ENCODE measurements at places on chromosomes 2 and 18.

- no peak for DNase-seq
Observed at GRCh38 chr18:71116535-71116934, 827.7 kb downstream of the SOCS6 start.

DNA sequence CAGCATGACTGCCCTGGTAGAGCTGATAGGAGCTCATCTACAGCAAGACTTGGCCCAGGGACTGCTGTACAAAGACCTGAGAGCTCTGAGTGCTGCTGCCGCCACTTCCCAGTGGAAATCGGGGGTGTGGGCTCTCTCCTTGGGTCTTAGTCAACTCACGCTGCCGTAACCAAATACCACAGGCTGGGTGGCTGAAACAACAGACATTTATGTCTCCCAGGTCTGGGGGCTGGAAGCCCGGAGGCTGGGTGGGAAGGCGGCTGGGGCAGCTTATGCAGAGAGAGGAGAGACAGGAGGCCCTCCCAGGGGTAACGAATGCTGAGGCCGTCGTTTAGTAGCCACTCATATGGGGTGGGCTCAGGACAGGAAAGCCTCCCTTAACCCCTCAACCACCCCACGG is 15.4 kb upstream of the MAL start:
- no peak for DNase-seq

GRCh38 chr2:229401171-229401865 is 130.2 kb upstream of the PID1 start:
- DNase-seq, result no peak

DNA sequence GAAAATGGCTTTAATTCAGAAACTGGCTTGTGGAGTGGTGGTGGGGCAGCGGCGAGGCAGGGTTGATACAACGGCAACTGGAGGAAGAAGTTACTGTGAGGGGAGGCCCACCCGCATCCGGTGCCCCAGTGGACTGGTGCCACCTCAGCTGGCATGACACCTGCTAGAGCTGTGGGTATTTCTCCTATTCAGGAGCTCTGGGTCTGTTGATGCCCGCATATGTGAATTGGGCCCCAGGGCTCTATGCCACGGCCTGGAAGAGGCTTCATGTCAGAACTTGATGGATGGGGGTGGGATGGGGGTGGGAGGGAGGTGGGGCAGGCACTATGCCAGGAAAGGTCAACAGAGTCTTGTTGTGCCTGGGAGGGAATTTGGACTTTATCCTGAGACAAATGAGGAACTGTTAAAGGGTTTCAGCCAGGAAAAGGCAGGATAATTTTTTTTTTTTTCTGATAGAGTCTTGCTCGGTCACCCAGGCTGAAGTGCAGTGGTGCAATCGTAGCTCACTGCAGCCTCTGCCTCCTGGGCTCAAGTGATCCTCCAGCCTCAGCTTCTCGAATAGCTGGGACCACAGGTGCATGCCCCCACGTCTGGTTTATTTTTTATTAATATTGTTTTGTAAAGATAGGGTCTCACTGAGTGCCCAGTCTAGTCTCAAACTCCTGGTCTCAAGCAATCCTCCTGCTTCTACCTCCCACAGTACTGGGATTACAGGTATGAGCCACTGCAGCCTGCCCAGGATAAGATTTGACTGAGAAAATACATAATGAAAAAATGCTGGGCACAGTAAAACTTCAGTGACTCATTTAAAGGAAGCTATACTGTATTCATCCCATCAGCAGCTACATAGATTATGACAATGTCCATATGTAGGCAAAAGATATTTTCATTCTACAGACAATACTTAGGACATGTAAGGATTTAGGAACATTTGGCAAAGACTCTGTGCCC is 52.6 kb downstream of the SH2D6 start:
- DNase-seq, result peak; percentile 81

DNA sequence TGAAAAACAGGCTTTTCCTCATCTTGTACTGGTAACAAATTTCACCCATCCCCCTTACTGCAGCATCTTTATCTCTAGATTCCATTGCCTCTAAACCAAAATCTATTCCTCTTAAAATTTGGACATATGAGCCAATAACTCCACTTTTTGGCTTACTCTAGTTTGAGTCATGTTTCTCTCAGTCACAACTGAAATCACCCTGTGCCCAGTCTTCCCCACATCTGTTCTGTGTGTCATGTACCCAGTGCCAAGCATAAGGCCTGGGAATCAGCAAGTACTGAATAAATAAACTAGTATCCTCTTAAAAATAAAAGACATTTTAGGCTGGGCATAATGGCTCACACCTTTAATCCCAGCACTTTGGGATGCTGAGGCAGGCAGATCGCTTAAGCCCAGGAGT is 20.8 kb upstream of the CHN1 start:
- DNase-seq, result no peak

DNA sequence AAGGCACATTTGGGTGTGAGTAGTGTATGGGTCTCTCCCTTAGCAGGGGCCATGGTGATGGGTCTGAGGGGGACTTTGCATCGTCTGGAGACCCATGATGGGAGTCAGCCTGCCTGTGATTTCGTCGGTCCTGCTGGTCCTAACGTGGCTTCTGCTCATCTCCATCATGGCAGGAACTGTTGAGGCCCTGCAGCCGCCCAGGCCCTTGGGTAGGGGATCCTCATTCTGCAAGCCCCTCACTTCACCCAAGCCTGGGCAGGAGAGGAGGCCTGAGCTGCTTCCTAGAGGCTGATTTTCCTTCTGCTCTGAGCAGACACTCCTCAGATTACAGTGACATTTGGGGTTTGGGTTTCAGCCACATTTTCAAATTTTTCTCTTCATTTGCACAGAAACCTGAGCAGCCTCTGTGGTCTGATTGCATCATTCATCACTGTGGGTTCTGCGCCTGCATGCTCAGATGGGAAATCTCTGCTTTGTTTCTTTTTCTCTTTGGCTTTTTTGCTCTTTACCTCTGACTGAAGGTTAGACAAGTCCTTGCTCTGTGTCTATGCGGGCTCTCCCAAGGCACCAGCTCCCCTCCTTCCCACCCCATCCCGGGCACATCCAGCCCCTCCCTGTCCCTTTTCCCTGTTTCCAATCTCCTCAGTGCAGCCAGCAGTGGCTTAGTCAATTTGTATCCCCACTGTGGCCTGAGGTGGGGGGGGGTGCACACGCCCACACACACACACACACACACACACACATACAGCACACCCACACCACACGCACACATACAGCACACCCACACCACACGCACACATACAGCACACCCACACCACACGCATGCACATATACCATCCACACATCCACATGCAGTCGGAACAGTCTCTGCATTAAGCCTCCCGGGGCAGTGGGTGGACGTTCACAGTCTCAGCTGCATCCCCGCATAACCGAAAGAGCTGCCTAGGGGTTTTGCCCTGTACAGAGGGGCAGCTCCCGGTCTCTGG is 305.4 kb upstream of the HS6ST1 start:
- DNase-seq, result peak; percentile 76

GRCh38 chr2:228067309-228067708 is 114.2 kb downstream of the SPHKAP start:
- no peak for DNase-seq

- no peak for DNase-seq
Observed at GRCh38 chr2:180716186-180717180, 263.9 kb upstream of the UBE2E3 start.

DNA sequence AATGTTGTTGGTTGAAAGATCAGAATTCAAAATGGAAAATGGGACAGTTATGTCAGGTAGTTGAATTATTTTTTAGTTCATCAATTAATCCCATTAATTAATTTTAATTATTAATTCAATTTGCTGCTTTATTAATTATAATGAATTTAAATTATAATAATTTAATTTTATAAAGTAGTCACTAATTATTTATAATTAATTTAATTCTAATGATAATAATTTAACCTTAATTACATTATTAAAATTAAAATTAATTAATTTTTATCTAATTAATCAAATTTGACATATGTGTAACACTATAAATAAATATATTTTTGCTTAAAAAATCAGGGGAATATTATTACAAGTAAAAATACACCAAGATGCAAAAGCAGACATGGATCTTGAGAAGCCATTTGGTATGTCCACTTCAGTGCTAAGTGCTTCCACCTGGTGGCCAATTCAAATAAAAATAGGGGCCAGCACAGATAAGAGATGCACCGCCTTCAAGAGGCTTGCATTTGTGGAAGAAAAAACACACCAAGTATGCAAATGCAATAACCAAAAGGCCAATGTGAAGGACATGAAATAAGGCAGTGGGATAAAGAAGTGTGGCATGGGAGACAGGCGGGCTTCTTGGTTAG is 73.2 kb downstream of the MBP start:
- peak; percentile 60 for DNase-seq

- no peak for DNase-seq
Observed at GRCh38 chr2:32718752-32719151, 90.9 kb downstream of the TTC27 start.

DNA sequence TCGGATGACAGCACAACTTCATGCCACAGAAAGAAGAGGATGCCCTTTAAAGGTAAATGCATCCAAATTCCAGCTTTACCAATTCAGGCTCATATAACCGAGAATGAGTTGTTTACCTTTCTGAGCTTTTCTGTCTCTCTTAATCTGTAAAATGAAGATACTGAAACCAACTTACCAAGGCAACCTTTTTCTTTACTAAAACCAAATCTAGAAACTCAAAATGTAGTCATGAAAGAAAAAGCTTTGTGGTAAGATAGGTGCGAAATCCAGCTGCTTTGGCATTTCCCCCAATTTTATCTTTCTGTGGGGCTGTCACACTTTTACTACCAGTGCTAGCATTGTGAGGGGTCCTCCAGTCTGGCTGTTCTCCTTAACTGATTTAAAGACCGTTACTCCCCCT is 240.4 kb downstream of the IKZF2 start:
- peak; percentile 22 for DNase-seq

DNA sequence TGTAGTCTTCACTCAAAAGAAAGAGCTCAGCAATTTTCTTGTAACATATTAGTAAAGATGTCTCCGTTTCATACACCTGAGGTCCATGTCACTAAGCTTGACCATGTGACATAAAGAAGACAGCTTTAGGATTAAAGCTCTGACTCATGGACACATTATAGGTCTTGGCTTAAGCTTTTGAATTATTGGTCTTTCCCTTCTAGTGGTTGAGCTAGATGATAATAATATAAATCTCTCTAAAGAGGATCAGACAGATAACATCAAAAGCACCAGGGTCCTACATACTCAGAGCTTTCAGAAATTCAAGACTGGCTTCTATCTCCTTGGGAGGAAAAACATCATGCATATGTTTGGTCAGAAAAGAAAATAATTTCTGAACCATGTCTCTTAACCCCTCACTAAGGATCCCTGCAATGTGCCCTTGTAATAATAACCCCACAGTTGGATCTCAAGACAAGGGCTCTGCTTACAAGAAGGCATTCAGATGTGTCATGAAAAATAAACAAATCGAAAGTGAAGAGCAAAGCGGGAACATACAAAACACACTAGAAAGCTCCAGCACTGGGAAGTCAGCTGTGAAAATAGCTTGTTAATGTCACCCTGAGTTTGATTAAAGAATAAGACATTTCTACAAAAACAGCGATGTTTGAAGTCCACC is 174.5 kb downstream of the PID1 start:
- DNase-seq, result no peak

- DNase-seq, result no peak
Observed at GRCh38 chr18:35131387-35132020, 90.3 kb downstream of the MAPRE2 start.

DNA sequence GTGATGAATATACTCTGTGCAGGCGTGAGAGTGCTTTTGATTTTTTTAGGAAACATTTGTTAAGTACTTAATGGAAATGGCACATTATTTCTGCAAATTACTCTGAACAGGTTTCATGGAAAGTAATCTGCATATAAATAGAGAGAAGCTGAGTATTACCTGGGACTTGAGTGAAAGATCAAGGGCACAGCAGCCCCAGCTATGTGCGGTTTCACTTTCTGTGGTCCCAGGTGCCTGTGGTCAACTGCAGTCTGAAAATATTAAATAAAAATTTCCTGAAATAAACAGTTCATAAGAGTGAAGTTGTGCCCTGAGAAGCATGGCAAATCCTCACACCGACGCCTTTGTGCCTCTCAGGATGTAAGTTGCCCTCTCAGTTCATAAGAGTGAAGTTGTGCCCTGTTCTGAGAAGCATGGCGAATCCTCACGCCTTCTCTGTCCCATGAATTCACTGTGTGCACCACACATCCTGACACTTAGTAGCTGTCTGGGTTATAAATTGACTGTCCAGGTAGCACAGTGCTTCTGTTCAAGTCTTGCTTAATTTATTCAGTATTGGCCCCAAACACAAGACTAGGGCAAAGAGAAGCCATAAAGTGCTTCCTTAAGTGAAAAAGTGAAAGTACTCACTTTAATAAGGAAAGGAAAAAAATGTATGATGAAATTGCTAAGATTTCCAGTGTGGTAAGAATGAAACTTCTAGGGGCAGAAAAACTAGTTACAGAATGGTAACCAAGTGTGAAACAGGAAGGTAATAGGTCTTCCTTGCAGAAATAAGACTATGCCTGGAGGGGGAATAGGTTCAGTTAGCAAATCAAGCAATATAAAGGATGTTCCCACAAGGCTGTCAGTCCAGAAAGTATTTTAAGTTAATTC is 4.3 kb upstream of the SNTG2 start:
- DNase-seq, result peak; percentile 69

- DNase-seq, result no peak
Observed at GRCh38 chr18:3036108-3036507, 23.2 kb upstream of the LPIN2 start.

All from DND-41 (cell line).